A673 (cell line): ENCODE measurements at places on chromosomes 5 and 9.

DNA sequence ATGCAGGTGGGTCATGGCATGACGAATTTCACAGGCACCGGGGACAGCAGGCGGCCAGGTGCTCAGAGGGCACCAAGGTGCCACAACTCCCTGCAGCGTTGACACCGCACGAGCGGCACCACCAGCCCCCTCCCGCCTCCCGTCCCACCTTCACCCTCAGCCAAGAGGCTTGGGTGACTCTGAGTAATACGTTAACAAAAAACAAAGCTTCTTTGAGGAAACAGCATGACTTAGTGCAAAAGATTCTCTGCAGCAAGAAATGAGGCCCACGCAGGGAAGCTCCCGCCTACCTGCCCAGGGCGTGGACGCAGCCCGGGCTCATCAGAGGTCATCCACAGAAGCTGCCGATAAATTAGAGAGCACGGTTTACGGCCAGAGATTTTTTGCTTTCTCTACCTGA lies 4.1 kb downstream of the TMEM250 start:
- DNase-seq, result no peak

DNA sequence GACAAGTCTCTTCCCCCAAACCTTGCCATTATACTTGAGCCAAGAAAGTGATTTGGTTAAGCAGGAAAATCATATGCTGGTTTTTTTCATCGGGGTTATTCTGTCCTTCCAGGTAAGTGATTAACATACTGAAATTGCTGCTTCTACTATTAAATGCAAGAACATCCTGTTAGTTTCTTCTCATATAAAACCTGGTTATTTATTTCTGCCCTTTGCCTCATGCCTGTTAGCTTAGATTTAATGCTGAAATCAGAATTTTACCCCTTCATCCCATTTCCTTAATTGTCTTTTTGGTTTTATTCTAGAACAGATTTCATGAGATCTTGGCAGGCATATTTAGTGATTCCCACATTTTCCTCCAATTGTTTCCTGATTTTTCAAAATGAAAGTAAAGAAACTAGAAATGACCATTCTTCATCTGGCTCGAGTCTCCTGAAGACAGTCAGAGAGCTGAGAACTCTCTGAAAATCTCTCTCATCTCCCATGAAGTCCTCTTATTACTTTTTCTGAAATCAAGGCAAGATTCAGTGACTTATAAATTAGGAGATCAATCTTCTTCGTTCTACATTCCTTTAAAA lies 132.9 kb downstream of the NFIB start:
- DNase-seq, result no peak

- DNase-seq, result no peak
Measured at GRCh38 chr5:76960004-76960625, 7.3 kb downstream of the CRHBP start.

DNA sequence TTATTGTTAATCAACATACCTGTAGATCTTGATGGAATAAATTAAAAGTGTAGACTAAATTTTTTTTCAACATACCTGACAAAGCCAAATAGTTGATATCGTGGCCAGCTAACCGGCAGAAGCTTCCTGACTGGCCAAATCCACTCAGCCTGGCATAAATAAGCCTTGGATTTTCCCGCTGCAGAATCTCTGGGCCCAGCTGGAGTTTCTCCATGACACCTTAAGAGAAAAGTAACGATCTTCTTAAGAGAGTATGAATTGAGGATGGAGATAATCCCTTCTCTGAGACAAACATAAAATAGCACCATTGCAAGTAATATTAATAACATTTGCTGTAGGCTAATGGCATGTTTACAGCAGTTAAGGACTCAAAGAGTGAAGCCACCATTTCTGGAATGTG lies 2.2 kb downstream of the AMACR start:
- DNase-seq, result no peak

- peak; percentile 1 for DNase-seq
Measured at GRCh38 chr5:128591598-128592455, 53.8 kb upstream of the FBN2 start.
